ENCODE measurements at places on chromosomes 3 and 15.

- DNase-seq: no peak
Observed at GRCh38 chr15:99296386-99296785, 45.1 kb downstream of the LRRC28 start.

DNA sequence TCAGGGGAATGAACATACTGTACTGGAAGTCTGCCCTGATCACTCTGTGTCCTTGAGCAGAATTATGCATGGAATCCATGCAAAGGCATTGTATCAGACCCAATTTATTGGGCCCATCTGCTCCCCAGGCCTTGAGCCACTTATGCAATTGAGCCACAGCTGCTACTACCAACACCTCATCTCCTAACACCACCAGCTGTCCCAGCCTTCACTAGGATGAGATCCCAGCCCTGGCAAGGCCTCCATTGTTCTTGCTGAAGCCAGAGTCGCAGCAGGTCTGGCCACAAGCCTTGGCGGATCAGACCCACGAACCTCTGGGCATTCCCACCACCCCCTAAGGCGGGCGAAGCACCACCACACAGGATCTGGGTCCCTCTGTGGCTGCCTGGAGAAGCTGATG is 9.2 kb upstream of the NME9 start:
- DNase-seq: no peak

GRCh38 chr3:192022412-192022811 is 561.4 kb downstream of the PYDC2 start:
- DNase-seq: no peak

- no peak for DNase-seq
Observed at GRCh38 chr3:176490357-176490756, 706.9 kb downstream of the TBL1XR1 start.

DNA sequence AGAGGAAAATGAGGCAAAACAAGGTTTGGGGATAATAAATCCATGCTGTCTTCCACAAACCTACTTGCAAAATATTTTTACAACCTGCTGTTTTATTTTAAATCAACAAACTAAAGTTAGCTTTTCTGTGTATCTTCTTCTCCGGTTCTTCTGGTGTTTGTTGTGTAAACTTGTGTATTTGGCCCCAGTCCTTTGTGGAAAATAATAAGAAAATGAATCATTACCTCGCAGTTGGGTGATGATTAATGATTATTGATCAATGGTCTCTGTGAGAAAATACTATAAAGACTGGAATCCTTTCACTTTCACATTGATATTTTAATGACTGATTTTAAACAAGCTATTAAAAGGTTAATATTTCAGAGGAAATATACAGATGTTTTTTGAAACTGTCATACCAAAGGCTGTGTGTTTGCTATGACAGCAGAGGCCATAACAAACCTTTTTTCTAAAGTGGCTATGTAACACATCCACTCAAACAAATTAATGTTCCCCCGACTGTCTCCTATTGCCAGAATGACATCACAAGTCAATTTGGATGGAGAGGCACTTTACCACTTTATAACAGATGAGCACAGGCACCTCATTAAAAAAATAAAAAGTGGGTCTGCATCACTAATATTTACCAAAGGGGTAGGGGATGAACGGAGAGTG is 152.5 kb downstream of the MEX3B start:
- DNase-seq: no peak

GRCh38 chr3:104080088-104080626 is 1286.6 kb upstream of the ALCAM start:
- no peak for DNase-seq

- DNase-seq: no peak
Observed at GRCh38 chr3:10286596-10287295, 6.0 kb downstream of the GHRL start.

DNA sequence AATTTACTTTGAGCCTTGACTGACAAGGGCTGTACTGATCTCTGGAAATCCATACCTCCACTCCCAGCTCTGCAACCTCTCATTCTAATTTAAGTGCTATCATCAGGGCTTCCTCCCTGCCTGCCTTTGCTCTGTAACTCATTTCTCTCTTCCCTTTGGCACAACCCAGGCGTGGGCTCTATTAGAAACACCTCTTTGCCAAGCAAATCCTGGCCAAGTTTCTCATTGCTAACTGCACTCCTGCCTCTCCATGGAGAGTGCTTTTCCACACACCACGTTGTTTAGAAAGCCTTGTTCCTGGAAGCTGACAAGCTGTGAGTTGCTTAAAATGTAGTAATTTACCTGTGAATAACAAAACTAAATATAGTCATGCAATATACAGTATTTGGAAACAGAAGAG is 20.1 kb upstream of the FSTL1 start:
- DNase-seq: no peak

DNA sequence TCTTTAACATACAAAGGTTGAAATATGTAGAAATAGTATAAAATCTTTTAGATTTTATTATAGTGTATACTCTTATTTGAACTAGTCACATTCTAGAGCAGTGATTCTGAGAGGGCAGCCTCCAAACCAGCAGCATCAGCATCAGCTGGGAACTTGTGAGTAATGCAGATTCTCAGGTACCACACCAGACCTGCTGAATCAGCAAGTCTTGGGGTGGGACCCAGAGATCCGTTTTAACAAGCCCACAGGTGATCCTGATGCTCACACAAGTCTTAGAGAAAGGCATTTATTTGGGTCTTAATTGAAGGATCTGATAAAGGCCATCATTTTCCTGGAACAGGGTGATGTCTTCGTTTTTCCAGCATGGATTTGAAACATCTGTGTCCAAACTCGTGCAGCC is 159.0 kb upstream of the NUDT16 start:
- DNase-seq: no peak

GRCh38 chr15:73467758-73468157 is 24.8 kb downstream of the REC114 start:
- DNase-seq: no peak

DNA sequence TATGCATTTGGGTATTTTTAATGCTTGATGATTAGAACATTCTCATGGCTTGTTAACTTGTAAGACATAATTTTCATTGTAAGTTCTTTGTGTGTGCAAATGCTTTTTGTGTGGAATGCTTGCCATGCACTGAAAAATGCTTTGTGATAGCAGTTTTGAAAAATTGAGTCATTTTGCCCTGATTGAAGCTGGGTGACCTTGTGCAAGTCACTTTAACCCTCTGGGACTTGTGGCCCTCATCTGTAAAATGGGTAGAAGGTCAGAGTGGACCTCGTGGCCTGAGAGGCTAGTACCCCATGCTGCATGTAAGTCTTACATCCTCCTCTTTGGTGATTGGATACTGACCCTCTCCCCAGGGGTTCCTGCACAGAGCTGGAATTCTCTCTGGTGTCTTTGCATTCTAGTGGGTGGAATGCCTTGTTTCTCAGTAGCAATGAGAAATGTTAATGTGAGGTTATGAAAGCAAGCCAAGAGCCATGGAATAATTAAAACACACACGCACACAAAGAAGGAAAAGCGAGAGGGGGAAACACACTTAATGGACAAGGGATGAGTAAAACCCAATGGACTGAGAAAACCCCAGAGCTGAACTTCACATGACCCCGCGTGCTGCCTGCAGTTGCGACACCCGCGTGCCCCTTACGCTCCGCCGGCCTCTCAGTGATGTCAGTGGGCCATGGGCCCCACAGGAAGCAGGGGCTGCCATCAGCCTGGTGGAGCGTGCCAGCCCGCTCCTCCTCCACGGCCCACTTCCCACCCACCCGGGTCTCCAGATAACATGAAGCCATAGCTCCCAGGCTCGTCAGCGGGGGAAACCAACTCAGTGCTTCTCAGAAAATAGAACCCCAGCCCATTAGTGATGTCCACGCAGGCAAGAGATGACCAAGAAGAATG is 44.0 kb downstream of the SMAD3 start:
- no peak for DNase-seq

DNA sequence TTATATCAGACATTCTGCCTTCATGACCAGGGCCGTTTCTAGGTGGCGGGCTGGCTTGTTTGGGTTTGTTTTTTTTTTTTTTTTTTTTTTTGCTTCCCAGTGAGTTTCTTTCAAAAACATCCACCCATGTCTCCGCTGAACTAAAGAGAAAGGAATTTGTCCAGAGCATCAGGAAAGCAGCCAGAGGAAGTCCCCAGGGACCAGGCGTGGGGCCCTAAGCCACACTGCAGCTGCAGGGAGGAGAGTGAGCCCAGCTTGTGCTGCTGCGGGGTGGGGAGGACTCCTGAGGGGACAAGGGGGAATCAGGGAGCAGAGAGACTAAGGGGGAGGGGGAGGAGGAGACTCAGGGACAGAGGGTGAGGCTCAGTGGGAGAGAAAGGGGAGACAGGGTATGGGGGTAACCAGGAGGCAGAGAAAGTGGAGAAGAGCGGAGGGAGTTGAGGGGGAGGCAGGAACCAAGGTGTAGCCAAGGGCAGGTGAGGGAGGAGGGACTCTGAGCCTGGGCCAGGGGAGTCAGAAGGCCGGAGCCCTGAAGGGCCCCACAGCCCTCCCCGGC is 49.5 kb downstream of the CYP11A1 start:
- DNase-seq: no peak

DNA sequence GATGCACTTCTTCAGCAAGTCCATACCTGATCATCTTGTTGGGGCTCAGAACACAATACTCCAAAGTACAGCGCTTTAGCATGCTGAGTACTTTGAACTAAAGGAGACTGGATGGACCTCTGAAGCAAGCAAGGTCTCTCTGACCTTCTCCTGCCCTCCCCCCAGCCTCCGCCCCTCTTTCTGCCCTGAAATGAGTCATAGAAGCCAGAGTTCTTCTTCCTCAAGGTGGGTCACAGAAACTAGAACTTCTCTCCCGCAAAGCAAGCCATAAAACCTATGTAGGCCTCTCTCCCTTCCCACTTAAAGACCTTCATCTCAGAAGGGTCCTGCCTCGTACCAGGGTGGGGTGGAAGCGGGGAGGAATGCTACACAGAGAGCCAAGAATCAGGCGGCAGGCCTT is 230.5 kb upstream of the PROK2 start:
- no peak for DNase-seq

- DNase-seq: no peak
Observed at GRCh38 chr3:162507397-162507796, 1010.8 kb downstream of the OTOL1 start.

DNA sequence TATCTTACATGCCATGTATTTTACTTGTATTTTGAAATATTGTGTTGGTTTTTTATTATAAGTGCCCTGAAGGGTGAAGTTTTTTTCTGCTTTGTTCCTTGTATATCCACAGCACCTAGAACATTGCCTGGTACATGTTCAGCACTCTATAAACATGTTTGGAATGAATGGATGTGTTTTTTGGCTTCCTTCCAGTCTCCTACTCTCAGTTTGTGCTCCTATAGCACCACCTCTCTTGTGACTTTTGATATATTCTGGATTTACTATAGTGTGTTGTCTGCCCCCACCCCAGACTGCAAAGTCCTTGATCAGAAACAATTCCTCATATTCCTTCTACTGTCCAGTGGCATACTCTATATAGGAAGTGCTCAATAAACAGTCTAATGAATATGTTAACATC is 60.6 kb downstream of the PLCL2 start:
- no peak for DNase-seq

DNA sequence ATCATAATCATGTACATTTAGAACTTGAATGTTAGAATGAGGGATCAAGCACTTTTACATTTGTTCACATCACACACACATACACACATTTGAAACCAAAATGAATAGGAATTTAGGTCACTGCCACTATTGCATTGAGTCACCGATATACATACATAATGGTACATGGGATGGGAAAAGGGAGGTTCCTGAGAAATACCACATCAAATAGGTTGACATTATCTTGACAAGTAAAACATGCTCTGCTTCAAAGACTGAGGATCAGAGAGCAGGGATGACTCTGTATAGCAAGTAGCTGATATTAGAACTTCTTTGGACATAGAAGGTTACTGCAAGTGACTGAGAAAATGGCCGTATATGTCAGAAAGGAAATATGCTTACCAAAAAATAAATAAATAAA is 847.2 kb downstream of the PLOD2 start:
- DNase-seq: no peak

DNA sequence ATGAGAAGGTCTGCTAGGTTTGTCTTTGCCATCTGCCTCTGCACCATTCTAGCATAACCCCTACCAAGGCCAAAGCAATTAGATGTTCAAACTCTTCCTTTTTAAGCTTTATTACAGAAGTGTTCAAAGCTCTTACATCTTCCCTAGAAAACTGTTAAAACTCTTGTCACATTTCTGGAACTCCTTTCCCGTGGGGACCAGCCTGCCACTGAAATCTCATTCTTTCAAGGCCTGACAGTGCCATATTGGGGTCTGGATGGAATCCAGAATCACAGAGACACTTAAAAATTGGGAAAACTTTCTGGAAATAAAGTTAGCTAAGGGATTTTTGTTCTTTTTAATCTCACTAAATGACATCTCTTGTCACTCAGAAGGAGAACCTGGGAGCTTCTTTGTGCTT is 153.8 kb upstream of the SLCO3A1 start:
- DNase-seq: no peak

DNA sequence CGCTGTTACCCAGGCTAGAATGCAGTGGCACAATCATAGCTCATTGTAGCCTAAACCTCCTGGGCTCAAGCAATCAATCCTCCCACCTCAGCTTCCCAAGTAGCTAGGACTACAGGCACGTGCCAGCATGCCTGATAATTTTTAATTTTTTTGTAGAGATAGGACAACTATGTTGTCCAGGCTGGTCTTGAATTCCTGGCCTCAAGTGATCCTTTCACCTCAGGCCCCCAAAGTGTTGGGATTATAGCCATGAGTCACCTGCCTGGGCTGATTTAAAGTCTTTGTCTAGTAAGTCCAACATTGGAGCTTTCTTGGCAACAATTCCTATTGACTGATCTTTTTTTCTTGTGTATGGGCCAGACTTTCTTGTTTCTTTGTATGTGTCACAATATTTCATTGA is 28.1 kb downstream of the SPINK8 start:
- DNase-seq: no peak

DNA sequence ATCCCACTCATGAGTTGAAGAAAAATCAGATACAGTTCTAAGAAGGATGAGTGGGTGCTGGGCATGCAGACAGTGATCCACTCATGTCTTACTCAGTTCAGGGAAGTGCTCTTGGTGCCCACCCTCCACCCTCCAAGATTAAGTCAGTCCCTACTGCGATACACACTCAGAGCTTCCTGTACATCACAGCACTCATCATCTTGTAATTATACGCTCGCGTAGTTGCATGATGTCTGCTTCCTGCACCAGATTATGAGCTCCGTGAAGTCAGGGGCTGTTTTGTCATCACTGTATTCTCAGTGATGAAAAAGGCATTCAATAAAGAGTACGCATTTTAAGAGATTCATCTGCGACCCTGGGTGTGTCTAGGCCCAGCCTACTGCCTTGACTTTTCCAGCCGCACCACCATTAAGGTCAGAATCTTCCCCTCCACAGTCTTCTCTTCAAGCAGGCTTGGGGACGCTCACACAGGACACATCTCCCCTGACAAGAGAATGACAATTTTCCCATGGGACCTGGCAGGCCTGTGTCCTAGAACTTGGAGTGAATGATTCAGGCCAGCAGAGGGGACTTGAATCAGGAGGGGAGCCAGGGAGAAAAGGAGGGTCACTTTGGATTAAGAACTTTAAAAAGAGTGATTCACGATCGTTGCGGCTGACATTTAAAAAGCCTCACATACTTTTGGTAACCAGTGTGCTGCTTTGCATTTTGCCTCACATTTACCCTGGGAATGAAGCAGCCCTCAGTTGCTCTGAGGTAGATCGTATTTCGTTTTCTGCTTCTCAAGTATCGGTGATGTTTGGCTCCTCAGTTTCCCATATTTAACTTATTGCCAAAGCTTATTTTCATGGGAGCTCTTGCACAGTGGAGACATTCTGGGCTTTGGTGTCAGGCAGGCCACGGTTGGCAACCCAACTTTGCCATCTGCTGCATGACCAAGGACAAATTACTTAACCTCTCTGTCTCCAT is 7.9 kb upstream of the PDE8A start:
- no peak for DNase-seq
